ENCODE measurements at places on chromosomes 1 and 21. TPM values are rescaled to one million over a fixed set of nuclear protein-coding genes. Genes with fewer than 3 reads are reported as not detected.

- ATAC-seq, result no peak
Measured at GRCh38 chr1:221892301-221892830, 150.5 kb upstream of the DUSP10 start.

Gene CSF1
- total RNA-seq, result 46.8 TPM

- no peak for ATAC-seq
Measured at GRCh38 chr1:217012659-217013058, 289.4 kb upstream of the ESRRG start.

Gene IRF2BP2
- total RNA-seq, result 134 TPM

- no peak for ATAC-seq
Measured at GRCh38 chr1:41802532-41803501, 115.9 kb downstream of the HIVEP3 start.

- ATAC-seq, result peak; percentile 77
Measured at GRCh38 chr1:88985692-88986091, 6.7 kb downstream of the KYAT3 start.

Gene LCE6A
- total RNA-seq, result not detected

DNA sequence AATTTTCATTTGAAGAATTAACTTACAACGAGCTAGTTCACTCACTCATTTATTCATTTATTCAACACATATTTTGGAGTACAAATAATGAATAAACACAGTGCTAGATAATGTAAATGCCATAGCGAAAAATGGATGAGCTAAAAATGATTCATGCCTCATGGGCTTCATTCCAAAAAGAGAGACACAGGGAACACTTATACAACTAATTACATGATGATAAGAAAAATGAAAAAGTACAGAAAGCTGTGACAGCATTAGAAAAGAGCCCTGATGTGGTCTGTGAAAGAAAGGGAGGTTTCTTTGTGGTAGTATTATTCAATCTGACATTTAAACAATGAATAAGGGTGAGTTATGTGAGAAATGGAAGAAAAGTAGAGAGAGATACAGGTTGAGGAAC lies 726.4 kb downstream of the AMY1C start:
- ATAC-seq, result no peak

DNA sequence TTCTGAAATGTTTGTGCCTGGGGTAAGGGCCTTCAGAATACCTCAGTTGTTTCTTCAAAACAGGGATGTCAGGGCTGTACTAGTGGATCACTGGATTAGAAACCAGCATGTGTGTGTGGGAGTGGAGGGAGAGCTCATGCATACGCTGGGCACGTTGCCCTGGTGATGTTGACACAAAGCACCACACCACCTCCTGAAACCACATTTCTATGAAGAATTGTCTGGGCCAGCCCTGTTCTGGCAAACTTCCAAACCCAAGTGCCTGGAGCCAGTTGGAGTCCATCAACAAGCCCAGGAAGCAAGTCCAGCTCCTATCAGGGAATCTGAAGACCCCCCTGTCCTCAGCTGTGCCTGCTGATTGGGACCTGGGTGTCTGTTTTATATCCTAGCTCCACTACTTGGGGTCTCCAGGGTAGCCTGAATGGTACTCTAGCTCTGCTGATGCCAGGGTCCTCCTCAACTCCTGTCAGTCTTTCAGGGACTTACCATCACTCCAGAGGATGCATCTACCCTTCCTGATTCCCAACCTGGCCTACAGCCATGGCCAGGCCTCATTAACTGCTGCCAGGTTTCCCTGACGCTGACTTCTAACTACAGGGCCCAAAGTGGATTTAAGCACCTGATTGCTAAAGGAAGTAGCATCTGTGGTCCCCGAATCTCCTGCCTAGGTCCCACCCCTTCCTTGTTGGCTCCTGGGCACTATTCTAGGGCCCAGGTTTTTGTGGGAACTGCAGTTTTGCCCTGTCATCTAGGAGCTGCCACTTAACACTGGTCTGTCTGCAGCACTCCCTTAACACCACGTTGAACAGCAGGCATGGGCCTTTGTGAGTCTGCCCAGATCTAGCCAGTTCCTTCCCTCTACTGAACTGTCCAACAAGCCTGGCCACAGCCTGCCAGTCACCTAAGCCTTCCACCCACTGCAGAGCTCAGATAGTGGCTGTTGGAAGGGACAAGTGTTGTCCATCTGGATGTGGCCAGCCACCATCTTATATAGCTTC lies 45.5 kb downstream of the LPAR3 start:
- peak; percentile 75 for ATAC-seq

GRCh38 chr1:31230378-31230777 lies 9.3 kb downstream of the NKAIN1 start:
- ATAC-seq, result no peak

Gene CD244
- total RNA-seq, result not detected

Gene BCL2L15
- 4.4 TPM for total RNA-seq

Gene TRAF3IP3
- 184 TPM for total RNA-seq
